ENCODE measurements at places on chromosomes 16 and 17.

- DNase-seq, result no peak
Measured at GRCh38 chr16:23712976-23713375, at the start of gene ERN2. ERN2 (minus strand) TSS chr16:23713222; CDS start chr16:23713187, 35 bp downstream.

- DNase-seq, result no peak
Measured at GRCh38 chr16:89444151-89444723, 46.1 kb downstream of the ANKRD11 start.

- DNase-seq, result no peak
Measured at GRCh38 chr16:88472069-88472468, 19.0 kb downstream of the ZFPM1 start.

DNA sequence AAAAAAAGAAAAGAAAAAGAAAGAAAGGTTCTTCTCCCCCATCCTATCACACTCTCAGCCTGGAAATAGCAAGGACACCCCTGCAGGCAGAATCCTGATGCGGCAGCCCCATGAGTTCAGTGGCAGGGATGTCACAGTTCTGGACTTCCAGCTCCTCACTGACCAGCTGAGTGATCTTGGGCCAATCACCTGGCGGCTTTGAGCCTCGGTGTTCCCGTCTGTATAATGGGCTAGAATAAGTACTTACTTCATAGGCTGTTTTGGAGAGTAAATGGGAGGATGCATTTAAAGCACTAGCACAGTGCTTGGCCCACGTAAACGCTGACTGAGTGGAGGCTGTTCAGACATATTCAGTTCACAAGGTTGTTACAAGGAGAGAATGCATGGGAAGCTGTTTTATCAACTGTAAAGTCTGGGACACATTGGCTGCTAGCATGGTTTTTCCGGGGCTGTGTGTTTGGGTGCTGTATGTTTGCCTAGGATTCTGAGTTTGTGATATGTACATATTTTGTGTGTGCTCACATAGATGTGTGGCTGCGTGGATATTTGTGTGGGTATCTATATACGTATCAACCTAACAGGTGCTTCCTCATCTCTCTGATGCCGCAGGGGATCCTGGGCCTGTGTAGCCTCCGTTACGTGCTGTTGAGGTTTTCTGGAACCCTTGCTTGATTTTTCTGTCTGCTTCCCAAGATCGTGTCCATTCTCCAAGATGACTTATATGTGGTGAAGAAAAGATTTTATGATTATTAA, 3.4 kb downstream of the BHLHA9 start:
- DNase-seq, result no peak

- no peak for DNase-seq
Measured at GRCh38 chr17:5364156-5364555, 55.3 kb downstream of the NUP88 start.

DNA sequence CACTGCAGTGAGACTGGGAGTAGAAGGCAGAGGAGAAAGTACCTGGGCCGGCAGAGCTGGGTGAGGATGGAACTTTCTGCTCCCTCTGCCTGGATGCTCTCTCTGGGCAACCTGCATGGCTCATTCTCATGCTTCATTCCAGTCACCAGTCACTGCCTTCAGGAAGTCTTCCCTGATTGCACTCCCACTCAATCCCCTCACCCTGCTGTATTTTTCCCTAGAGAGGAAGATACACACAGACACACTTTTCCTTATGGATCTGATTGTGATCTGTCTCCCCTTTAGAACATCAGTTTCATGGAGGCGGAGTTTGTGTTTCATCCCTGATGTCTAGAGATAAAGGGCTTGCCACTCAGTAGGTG, 44.9 kb downstream of the MEAK7 start:
- DNase-seq, result no peak

GRCh38 chr17:55811536-55811935, 60.7 kb downstream of the PCTP start:
- DNase-seq, result no peak

- no peak for DNase-seq
Measured at GRCh38 chr17:39536468-39536867, 71.3 kb downstream of the NEUROD2 start.

- DNase-seq, result peak; percentile 14
Measured at GRCh38 chr17:63519116-63519881, 3.9 kb upstream of the KCNH6 start.

DNA sequence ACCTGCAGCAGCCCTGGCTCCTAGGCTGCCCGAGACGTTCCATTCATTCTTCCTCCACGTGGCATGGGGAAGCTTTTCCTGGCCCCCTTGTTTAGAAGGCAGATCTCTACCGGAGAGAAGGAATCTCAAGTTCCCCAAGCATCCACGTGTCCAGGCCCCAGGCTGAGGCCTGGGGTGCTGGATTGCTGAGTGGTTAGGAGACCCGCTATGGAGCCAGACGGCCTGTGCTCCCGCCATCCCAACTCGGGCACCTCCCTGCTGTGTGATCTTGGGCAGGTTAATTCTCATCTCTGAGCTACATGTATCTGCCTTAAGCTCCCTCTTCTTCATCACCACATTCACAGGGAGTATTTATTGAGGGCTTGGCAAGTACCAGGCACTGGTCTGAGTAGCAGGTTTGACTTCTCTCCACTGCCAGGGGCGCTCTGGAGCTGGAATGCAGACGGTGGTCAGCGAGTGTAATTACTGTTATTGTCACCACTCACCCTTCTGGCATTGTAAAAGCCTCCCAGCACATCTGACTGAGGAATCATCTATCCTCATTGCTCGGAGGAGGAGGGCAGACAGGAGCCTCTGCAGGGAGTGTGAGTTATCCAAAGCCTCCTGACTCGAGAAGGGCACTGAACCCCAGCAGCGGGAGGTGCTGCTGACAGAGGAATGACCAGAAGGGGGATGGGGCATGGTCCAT, 1.1 kb upstream of the ADGRG1 start:
- DNase-seq, result no peak

DNA sequence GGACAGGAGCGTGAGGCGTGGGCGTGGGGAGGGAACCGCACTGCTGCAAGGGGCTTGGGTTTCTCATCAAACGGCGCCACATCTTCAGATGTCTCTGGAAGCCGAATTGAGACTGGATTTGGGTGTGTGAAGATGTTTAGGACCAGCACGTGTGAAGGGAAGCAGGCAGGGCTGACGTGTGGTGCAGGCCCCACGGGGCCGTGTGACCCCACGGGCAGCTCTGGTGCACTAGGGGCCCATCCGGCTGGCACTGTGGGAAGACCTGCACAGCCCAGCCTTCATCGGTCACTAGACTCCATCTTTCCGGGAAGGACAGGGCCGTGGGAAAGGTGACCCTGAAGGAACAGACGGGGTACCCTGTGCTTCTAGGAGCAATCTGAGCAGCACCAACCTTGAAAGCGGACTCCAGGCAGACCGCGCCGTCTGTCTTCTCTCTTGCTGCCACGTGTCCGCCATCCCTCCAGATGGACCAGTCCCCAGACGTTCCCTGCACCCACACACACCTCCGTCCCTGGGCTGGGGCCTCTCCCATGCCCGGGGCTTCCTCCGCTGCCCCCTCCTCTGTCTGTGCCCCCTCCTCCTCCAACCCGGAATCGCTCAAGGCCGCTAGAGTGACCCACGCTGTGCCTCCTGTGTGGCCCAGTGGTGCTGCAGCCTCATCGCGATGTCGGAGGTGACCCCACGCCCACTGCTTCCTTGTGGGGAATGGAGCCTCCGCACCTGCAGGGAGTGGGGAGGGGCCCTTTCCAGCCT, 23.4 kb upstream of the CBFA2T3 start:
- no peak for DNase-seq

DNA sequence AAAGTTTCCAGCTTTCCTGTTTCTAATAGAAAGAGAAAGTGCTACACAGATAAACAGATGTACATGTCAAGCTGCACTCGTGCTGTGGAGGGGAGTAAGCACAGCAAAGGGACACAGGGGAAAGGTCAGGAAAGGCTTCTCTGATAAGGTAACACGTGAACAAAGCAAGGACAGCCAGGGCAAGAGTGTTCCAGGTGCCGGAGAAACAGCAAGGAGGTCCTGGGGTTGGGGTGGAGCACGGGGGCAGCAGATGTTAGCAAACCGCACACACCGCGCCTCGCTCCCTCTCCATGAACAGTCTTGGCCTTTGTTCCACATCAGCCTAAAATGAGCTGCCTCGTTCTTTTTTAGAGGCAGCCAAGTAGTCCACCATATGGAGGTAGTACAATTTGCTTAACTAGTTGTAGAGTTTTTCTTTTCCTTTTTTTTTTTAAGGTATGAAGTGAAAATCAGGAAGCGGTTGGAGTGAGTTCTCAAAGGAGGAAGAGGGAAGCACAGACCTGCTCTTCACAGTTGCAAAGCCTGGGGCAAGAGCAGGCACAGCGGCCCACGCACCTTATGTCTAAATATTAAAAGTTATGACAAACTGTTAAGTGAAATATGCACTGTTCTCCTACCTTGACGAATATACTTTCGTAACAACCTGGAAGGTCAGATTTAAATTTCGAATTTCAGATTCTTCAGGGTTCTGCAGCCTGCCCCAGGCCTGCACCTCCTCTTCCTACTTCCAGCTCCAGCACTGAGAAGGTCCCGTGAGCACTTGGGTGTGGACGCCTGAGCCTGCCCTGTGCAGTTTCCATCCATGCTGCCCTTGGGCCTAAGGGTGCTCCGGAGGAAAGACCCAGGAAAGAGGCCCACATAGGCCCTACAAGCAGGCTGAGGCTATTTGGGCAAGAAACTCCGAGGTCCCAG, 41.5 kb upstream of the RPH3AL start:
- DNase-seq, result no peak

- no peak for DNase-seq
Measured at GRCh38 chr16:188674-189073, 8.4 kb downstream of the HBQ1 start.

DNA sequence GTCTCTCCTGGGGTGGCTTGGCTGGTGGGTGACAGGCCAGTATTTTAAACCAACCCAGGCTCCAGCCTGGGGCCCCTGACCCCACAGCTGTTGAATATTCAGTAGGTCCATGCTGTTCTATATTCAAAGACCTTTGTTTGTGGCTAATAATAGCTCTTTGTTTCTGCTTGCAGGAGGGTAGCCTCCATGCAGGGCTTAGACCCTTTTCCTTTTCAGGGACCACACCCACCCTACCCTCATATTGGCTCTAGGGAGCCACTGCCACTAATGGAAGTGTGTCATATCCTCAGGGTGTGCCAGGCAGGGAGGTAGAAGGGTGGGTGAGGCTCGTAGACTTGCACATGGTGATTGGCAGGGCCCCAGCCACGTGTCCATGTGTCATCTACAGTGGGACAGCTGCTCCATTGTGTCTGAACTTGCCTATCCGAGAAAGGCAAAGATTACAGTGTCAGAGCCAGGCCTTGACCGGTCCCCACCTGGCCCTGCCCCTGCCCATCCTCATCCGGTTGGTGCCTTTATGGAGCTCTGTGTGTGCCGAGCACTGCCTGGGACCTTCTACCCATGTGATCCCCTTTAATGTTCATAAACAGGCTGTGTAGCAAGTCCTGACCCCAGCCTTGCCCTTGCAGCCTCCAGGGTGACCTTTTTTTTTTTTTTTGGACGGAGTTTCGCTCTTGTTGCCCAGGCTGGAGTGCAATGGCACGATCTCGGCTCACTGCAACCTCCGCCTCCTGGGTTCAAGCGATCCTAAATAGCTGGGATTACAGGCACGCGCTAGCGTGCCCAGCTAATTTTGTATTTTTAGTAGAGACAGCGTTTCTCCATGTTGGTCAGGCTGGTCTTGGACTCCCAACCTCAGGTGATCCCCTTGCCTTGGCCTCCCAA, 22.1 kb downstream of the TMC7 start:
- DNase-seq, result no peak

DNA sequence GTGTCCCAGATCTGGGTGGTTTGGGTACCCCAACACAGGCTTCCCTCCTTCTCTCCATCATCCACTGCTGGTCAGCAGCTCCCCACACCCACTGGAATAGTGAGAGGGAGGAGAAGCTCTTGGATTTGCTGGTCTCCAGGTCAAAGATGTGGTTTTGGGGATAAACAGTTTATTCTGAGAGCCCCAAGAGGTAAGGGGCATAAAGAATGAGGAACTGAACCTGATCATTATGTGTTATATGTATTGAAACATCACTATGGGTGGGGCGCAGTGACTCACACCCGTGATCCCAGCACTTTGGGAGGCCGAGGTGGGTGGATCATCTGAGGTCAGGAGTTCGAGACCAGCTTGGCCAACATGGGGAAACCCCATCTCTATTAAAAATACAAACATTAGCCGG, 3.9 kb downstream of the DPEP2 start:
- DNase-seq, result no peak

GRCh38 chr17:81428121-81428515, 32.9 kb downstream of the BAHCC1 start:
- DNase-seq, result peak; percentile 56

DNA sequence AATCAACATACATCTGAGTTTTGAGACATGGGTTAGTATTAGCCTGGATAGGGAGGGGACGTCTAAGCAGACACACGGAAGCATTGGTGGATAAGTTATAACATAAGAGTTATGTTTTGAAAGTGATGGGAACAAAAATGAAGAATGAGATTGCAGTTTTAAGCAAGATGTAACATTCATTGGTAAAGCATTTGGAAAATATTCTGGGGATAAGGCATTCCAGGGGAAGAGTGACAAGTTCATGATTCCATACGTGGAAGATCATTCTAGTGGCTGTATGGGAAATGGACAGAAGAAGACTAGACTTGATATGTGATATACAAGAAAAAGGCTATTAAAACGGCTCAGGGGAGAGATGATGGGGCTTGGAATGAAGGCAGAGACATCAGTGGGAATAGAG, 632.9 kb downstream of the CDH8 start:
- DNase-seq, result no peak

DNA sequence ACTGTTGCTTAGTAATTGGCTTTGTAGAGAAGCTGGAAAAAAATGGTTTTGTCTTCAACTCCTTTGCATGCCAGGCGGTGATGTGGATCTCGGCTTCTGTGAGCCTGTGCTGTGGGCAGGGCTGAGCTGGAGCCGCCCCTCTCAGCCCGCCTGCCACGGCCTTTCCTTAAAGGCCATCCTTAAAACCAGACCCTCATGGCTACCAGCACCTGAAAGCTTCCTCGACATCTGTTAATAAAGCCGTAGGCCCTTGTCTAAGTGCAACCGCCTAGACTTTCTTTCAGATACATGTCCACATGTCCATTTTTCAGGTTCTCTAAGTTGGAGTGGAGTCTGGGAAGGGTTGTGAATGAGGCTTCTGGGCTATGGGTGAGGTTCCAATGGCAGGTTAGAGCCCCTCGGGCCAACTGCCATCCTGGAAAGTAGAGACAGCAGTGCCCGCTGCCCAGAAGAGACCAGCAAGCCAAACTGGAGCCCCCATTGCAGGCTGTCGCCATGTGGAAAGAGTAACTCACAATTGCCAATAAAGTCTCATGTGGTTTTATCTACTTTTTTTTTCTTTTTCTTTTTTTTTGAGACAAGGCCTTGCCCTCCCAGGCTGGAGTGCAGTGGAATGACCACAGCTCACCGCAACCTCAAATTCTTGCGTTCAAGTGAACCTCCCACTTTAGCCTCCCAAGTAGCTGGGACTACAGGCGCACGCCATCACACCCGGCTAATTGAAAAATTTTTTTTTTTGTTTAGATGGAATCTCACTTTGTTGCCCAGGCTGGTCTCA, 6.2 kb upstream of the TMEM235 start:
- DNase-seq, result no peak

- DNase-seq, result no peak
Measured at GRCh38 chr17:14396547-14396946, 95.7 kb downstream of the HS3ST3B1 start.

Data from NCI-H1092 (cell line).